ENCODE measurements at places on chromosomes 11 and 22. TPM values are rescaled to one million over a fixed set of nuclear protein-coding genes. Genes with fewer than 3 reads are reported as not detected.

The TOP3B gene
- polyA plus RNA-seq: 18.7 TPM

The LARGE2 gene
- 17.6 TPM for polyA plus RNA-seq

The MRGPRX4 gene
- not detected for polyA plus RNA-seq

The THRSP gene
- polyA plus RNA-seq: not detected

The PYGM gene
- polyA plus RNA-seq: 1.9 TPM

The MAML2 gene
- 27.5 TPM for polyA plus RNA-seq

The AQP11 gene
- 3.8 TPM for polyA plus RNA-seq

The BSCL2 gene
- polyA plus RNA-seq: 81.1 TPM

The ARFIP2 gene
- polyA plus RNA-seq: 80.0 TPM

The TSG101 gene
- polyA plus RNA-seq: 155 TPM

- no peak for DNase-seq
Measured at GRCh38 chr22:24810043-24810749, 4.2 kb downstream of the SGSM1 start.

GRCh38 chr11:102842930-102843329, 479 bp downstream of the MMP3 start:
- no peak for DNase-seq

DNA sequence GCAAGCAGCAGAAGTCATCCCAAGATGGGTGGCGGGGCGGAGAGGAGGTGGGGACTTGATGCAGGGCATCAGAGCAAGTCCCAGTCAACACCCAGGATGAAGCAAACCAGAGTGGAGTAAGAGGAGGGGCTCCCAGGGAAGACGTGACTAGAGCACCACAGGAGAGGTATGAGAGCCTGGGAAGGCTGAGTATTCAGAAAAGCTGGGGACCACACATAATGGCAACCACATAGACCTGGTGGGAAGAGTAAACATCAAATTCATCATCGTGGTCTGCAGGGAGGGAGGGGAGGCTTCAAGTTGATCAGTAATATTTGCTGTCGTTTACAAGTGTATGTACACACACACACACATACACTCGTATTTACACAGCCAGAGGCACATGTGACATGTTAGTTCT, 60.7 kb upstream of the CLTCL1 start:
- DNase-seq: no peak

DNA sequence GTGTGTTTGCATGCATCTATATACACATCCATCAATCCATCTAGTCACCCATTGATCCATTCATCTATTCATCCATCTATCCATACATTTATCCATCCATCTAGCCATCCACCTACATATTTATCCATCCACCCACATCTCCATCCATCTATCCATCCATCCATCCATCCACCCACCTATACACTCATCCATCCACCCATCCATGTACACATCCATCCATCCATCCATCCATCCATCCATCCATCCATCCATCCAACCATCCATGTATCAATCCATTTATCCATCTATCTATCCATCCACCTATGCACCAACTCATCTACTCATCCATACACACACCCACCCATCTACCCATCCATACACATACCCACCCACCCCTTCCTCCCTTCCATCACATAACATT, 18.8 kb upstream of the MYEOV start:
- DNase-seq: no peak

GRCh38 chr11:86152006-86152862, 83.3 kb upstream of the PICALM start:
- no peak for DNase-seq

DNA sequence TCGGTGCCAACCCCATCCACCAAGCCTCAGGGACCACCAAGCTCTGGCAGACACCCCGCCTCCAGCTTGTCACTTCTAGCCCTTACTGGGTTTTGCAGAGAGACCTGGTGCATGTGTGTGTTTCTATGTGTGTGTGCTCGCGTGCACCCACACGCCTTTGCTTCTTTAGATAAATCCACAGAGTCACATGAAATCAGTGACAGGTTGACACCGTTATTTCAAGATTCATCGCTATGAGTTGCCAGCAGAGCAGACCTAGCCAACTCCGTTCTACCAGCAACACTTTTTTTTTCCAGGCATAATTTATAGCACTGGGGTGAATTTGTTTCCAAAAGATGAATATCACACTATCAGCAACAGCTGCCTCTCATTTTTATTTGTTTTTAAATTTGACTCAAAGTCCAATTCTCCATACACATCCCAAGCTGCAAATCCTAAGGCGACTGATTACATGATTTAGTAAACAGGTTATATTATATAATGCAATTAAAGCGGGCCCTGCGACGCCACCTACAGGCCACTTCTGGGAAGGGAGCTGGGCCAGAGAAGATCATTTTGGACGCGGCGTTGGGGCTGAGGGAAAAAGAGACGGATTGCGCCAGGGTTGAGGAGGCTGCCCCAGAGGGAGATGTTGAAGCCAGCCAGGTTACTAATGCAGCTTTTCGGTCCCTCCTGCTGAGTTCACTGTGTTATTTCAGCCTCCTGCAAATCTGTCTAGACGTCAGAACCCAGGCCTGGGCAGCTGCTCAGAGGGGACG, 150.5 kb downstream of the FEZ1 start:
- peak; percentile 64 for DNase-seq

- DNase-seq: no peak
Measured at GRCh38 chr11:41849250-41849649, 389.8 kb upstream of the LRRC4C start.

GRCh38 chr22:43169310-43170130, 17.4 kb downstream of the TTLL12 start:
- no peak for DNase-seq

DNA sequence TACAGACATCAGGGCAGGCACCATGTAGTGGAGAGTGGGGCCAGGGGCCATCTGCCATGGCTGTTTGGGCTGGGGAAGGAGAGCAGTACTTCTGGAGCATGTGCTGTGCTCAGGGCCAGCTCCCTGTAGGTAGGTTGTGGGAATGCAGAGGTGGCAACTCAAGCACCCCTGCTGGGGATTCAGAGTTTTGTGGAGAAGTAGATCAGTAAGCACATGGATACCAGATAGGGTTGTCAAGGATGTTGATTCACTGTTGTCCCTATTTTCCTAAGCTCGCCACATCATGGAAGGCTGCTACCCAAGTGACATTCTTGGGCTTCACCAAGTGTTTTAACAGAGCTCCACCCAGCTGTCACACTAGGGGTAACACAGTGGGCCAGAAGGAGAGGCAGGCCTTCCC, 67.2 kb downstream of the BMAL1 start:
- DNase-seq: no peak

GRCh38 chr11:68372114-68372513, 59.7 kb downstream of the LRP5 start:
- DNase-seq: no peak

DNA sequence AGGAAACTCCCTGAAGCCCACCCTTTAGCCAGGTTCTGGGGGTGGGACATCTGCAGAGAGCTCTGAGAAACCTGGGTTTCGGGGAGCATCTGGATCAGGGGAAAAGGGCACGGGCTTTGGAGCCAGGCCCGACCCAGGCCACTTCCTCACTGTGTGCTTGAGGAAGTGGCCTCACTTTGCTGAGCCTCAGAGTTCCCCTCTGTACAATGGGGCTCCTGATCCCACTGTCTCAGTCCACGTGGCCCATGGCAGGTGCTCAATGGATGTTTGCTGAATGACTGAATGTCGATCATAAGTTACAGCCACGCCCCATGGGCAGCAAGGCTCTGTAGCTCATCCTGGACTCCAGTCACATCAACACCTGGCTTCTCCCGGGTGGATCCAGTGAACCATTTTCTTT, 1.3 kb downstream of the CRYBB3 start:
- DNase-seq: no peak

GRCh38 chr11:122642472-122642922, 13.0 kb upstream of the UBASH3B start:
- DNase-seq: no peak

GRCh38 chr11:32466279-32466915, 31.1 kb upstream of the WT1 start:
- DNase-seq: no peak

DNA sequence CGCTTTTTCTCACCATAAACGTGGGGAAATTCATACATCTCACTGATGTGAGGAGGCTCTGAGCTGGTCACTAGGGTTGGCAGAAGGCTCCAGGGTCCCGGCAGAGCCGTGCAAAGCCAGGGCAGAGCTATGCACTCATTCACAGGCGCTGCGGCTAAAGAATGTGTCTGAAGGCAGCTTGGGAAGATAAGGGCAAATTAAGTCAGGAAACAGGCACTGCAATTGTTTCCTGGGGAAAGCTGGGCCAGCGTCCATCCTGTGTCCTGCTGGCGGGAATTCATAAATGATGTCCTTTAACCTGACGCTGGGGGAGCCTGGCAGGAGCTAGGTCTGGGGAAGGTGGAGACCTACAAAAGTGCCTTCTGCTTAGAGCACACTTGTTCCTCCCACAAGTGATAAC, 27.6 kb downstream of the PKNOX2 start:
- DNase-seq: no peak

DNA sequence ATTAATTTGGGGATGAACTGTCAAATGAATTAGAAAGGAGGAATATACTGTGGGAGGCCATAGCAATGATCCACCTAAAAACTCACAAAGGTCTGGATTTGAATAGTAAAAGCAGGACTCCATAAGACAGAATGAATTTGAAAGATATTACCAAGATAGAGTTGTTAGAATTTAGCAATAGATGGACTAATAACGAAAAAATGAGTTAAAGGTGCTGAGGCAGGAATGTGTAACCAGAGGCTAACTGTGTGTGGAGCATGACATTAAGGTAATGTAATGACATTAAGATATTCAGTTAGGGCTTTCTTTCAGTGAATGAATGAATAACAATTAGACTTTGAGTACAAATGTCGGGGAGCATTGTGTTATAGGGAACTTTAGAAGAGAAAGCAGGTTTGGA, 51.3 kb downstream of the AASDHPPT start:
- DNase-seq: no peak

GRCh38 chr11:2725368-2726300, 25.8 kb upstream of the KCNQ1OT1 start:
- peak; percentile 60 for DNase-seq

DNA sequence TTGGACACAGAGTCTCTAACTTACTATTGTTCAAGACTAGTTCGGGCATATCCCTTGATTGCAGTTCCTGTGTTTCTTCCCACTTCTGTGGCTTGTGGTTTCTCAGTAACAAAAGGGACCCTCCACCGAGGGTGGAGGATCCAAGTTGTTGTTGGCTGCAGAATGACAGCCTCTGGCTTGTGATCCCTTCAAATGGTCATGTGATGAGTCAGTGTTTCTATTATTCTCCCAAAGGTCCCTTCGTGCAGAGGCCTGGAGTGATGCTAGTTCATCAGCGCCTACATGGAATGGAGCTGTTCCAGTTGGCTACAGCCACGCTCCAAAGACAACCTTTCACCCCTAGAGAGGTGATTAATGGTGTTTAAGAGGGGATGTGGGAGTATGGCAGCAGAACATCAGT, 2.6 kb upstream of the VWCE start:
- no peak for DNase-seq

DNA sequence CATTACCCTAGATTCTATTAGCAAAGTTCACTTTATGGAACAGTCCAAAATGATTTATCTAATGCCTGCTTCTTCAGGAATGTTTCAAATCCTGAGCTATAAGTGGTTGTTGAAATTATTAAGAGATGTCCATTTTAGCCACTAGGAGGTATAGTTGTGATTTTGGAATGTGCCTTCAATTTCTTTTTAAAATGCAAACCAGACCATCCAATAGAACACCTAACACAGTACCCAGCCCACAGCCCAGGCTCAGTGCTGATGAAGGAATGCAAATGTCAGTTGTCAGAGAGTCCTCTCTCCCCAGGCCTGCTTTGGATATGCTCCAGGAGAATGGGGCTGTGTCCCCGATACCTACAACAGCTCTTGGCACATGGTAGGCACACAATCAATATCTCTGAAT, 85.8 kb upstream of the E2F8 start:
- DNase-seq: no peak

DNA sequence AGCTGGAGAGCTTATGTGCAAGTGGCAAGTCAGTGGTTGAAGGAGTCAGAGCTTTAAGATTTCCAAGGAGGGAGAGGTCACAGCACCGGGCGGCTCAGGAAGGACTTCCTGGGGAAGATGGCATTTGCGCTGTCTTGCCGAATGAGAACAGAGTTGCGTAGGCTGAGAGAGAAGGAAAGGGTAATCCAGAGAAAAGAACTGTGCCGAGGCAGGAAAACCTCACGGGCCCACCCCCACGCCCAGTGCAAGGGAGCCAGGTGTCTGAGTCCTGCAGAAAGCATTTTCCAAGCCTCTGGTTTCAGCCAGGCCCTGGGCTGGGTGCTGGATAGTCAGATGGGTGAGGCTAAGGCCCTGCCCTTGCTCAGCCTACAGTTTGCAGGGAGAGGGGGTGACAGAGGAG, 3.2 kb upstream of the AP1B1 start:
- no peak for DNase-seq

DNA sequence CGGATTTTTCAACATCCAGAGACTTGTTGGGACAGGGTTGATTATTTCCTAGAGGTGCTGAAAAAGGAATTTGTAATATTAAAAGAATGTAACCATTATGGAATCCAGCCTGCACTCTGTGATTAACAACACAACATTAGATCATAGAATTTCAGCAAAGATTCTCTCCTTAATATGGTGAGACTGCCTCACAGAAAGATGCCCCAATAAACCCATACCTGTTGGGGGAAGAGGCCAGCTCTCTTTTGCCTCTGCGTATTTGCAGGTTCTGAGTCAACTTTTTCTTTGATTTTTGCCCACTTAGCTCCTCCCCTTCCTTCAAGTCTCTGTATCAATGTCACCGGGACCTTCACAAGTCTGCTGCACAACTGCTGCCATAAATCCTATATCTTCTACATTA, 12.4 kb upstream of the MTMR3 start:
- DNase-seq: no peak

DNA sequence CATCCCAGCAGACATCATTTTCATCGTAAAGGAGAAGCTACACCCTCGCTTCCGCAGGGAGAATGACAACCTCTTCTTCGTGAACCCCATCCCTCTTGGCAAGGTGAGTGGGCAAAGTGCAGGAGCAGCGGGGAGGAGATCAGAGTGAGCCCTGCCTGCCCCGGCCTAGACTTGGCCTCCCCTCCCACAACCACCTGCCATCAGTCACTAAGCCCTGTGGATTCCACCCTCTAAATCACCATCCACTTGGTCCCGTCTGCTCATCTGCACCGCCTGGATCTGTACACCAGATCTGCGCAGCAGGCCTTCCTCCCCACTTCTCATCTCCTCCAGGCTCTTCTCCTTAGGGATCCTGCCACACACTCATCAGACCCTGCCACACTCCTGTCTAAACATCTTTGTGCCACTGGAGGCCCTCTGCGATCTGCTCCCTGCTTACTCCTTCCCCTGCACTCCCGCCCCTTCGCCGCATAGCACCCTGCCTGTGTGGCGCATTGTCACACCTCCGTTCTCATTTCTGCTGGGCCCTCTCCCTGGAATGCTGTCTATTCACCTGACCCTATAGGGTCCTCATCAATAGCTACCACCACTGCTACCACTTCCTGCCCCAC, 14.2 kb downstream of the UCP2 start:
- no peak for DNase-seq

DNA sequence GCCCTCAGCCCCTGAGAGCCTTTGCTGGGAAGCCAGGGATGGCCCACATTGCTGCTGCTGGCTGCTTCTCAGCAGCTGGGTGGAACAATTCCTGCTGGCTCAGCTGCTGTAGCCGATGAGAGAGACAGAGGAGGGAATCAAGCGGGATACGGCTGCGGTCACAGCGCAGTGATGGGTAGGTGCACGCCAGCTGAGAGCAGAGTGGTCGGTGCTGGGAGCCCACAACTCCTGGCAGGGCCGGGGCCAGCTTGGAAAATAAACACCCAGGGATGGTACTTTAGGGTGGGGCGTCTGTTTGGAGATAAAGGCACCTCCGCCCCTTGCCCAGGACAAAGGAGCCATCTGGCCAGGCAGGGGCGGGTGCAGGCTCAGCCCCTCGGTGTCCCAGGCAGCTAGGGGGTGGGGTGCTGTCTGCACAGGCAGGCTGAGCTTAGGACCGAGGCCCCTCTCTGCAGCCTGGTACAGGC, 480.5 kb downstream of the MIAT start:
- no peak for DNase-seq
